ENCODE measurements at places on chromosomes 6 and 20.
A peak's percentile ranks its signal among the peaks of the same experiment; 100 is the strongest.

DNA sequence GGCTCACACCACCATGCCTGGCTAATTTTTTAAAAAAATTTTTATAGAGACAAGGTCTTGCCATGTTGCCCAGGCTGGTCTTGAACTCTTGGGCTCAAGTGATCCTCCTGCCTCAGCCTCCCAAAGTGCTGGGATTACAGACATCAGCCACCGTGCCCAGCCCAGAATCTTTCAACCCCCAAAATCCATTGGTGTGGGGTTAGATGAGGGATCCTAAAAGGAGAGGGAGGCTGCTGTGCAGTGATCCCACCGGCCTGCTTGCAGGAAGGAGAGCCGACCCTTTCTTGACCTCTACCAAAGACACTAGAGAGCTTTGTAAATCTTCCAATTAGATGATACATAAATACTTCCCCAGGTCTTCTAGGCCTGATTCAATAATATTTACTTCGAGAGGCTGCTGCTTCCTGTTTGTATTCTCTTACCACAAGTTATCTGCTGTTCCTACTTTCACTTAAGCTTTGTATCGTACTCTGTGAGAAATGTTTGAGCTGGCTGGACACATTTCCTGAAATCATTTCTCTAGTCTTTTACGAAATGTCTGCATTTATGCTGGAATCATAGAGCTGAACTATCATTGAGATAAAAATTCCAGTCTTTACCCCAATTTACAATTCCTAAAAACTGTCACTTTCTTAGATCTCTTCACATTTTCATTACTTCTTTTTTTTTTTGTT lies 49.3 kb upstream of the IER3 start:
- no peak for DNase-seq

GRCh38 chr6:48866682-48867081 lies 596.4 kb downstream of the MMUT start:
- DNase-seq: no peak

DNA sequence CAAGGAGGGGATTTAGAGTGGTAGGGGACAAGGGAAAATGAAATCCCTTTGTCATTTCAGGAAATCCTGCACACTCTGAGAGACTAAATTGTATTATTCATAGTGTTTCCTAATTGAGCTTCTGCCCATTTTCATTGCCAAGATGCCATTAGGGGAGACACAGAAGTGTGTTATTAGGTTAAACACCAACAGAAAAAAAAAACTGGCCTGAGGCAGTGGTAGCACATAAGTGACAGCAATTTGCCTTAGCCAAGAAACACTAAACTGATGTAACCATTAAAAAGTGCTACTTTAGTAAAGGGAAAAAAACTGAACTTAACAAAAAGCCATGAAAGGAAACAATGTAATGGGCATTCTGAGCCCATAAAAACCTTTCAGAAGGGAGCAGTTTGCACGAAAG lies 270.5 kb upstream of the PLN start:
- no peak for DNase-seq

- DNase-seq: no peak
These were observed 185.9 kb upstream of the SULF2 start for GRCh38 chr20:47971058-47971791.

DNA sequence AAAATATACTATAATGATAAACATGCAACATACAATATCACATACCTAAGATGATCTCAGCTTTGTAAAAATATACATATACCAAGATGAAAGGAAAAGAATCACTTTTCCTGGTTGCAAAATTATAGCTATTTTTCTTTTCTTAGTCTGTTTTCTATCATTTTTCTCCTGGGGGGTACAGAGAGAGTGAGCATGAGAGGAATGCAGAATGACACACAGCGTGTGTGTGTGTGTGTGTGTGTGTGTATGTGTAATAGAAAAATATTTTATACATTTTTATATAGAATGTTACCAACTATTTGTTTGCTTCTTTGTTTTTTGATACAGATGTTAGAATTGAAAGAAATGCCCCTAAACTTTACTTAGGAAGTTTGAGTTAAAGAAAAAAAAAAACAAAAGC lies 64.3 kb downstream of the FAM83B start:
- DNase-seq: no peak

DNA sequence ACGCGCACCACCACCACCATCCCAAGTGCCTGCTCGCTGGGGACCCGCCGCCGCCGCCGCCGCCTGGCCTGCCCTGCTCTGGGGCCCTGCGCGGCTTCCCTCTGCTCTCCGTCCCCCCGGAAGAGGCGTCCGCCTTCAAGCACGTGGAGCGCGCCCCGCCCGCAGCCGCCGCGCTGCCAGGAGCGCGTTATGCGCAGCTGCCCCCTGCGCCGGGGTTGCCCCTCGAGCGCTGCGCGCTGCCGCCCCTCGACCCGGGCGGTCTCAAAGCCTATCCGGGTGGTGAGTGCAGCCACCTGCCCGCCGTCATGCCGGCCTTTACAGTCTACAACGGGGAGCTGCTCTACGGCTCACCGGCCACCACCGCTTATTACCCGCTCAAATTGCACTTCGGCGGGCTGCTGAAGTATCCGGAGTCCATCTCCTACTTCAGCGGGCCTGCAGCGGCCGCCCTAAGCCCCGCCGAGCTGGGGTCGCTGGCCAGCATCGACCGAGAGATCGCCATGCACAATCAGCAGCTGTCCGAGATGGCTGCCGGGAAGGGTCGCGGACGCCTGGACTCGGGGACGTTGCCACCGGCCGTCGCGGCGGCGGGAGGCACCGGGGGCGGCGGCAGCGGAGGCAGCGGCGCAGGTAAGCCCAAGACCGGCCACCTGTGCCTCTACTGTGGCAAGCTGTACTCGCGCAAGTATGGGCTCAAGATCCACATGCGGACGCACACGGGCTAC lies 7.2 kb downstream of the PRDM13 start:
- DNase-seq: peak; percentile 73

DNA sequence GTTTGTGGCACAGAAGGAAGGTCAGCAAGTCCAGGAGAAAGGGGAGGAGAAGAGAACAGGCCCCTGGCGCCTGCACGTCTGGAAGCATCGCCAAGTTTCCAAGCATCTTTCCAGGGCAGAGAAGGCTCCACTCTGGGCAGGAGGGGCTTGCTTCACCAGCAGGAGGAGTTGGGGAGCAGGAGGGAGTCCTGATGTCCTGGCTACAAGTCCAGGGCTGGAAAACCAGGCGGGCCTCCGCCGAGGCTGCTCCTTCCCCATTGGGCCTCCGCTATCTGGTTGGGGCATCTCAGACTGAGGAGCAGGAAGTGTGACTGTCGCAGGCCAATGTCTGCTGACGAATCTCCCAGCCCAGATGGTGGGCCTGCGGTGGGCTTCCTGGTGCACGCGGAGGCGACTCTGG lies 421.9 kb downstream of the PREX1 start:
- no peak for DNase-seq

- no peak for DNase-seq
These were observed 450.0 kb downstream of the HAO1 start for GRCh38 chr20:7490288-7490687.

DNA sequence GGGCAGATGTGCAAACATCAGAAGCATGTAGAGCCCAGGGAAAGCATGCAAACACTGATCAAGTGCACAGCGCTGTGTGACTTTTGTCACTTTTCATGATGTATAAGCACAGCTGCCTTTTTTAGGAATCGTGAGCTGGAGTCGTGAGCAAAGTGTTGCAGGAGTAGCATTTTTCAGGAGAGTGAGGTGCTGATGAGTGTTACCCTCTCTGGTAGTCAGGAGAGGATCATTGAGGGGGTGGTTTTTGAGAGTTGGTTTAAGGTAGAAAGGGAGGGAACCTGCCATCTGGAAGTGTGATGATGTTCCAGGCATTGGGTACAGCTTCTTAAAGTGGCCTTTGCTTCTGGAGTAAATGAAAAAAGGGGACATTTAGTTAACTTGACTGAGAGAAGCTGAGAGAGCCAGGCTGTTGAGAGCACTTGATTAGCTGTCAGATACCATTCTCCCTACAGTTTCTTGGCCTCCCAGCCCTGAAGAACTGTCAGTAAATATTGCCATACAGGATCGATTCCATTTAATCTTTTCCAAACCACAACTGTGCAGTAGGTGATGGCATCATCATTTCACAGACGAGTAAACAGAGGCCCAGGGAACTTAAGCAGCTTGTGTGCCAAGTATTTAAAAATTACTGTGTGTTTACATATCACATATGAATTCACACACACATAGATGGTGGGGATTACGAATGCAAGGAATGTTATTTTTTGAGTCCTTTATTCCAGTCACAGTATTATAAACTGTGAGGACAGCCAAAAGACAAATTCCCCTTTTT lies 28.9 kb downstream of the TPD52L1 start:
- peak; percentile 24 for DNase-seq

DNA sequence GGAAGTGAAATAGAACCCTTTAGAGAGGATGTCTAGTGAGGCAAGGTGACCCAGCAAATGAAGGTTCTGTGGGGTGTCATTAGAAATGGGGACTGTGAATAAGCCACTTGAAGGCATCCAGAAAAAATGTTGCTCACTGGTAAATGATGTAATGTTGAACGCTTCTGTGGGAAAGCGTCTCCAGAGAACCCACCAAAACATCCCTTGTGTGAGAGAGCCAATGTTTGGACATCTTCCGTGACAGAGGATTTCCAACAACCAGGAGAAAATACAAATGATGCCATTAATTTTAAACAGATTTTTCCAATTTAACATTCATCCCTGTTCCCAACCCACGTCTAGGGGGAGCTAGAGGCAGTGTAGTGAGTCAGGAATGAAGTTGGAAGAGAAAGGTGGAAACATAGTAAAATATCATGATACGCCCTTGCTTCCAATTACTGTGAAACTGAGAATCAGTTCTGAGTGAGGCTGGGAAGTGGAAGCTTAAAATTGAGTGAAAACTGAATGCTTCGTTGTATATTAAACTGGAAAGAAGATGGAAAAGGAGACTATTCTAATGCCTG lies 584.2 kb downstream of the CD109 start:
- no peak for DNase-seq

GRCh38 chr6:42123379-42124103 lies 18.9 kb downstream of the C6orf132 start:
- no peak for DNase-seq

DNA sequence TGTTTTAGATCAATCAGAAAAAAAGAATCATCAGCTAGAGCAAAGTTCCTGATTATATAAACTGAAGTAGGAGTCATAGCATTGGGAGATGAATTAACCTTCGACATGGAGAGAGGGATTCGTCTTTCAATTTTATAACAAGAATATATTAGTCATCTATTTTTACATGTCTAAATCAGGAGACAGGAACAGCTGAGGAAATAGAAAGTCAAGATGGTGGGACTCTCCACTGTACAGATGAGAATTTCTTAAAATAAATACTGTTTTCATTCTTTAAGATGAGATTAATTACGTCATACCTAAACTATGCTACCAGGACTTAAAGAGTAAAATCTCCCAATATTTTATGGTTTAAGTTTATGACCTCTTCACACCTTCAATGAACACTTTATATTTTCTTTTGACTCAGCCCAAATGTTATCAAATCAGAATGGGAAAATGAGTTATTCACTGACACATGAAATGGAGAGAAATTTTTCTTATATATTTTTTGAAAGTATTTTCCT lies 1137.7 kb downstream of the EPHA7 start:
- DNase-seq: no peak

- DNase-seq: no peak
These were observed 3.4 kb upstream of the SLC17A5 start for GRCh38 chr6:73657201-73657600.

GRCh38 chr20:19920381-19921138 lies 96.6 kb upstream of the NAA20 start:
- DNase-seq: no peak

- DNase-seq: no peak
These were observed 198.6 kb downstream of the ZDHHC14 start for GRCh38 chr6:157579467-157580031.

DNA sequence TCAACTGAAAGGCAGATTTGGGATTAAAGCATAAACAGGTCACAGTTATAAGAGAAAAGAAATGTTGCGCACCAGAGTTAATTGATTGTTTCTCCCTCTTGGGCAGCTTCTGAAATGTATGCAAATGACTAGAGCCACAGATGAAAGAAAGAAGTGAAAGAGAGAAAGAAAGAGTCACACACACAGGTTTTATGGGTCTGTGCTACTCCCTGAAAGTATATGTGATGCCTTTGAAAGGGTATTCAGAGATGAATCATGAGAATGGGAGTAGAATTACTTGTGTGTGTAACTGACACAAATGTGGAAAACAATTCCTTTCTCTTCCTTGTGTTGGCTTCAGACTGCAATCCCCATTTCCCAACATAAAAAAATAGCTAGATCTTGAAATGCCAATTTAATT lies 196.9 kb downstream of the FOXA2 start:
- no peak for DNase-seq

- no peak for DNase-seq
These were observed 610.3 kb downstream of the RNF144B start for GRCh38 chr6:18997375-18997826.

DNA sequence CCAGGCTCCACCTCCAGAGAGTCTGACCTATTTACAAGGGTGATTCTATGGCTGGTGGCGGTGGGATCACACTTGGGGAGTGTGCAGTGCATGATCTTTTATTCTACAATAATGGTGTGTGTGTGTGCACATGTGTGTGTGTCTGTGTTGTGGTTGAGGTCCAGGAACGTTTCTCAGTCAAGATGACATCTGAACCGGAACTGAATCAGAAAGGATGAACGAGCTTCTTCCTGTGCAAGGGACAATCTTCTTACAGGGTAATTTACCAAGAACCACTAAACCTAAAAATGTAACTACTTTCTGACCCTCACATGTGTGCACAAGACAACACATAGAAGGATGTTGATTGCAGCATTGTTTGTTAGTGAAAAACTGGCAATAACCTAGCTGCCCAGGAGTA lies 8.6 kb downstream of the MMP9 start:
- DNase-seq: no peak

DNA sequence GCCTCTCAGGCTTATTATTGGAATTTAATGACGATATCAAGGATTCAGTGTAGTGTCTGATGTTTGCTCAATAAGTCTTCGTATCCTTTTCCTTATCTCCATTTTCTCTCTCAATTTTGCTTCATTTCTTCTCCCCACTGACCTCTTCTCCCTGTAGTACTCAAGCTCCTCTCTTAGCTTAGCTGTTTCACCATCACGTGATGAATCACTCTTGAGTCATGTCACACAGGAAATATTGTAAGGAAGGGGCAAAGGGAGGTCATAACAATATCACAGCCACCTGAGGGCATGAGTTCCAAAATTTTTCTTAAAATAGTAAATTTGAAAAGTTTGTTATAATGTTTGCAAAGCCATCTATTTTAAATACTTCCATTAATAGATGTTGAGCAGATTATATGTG lies 392.2 kb upstream of the MARCKS start:
- no peak for DNase-seq

Measured in NCI-H345 (cell line).